ENCODE measurements at places on chromosomes 13 and 19. TPM values are rescaled to one million over a fixed set of nuclear protein-coding genes. Genes with fewer than 3 reads are reported as not detected.

The KLK3 gene
- total RNA-seq: not detected

DNA sequence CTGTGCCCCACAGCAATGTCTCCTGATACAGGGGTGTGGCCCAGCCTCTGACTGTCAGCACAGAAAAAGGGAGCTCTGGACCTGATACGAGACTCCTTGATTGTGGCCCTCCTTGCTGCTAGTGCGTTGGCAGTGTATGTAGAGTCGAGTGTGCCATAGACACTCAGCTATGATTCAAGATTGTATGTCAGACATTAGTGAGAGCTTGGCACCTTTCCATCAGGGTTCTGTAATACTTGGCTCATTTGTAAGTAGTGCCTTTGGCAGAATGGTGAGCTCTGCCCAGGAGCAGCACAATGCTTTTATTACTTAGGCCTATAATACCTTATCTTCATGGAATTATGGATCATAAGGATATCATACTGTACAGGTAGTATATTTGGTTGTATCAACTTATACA, 83.4 kb downstream of the ATP8A2 start:
- DNase-seq: no peak

DNA sequence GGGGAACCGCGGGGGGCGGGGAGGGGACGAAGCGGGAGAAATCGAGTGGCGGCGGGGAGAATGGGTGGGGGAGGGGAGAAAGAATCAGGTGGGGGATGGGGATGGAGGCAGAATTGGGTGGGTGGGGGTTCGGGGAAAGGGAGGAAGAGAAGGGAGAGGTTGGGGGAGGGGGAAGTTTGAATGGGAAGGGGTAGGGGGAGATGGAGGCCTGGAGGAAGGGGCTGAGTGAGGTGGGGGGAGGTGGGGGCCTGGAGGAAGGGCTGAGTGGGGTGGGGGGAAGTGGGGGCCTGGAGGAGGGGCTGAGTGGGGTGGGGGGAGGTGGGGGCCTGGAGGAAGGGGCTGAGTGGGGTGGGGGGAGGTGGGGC, 403 bp upstream of the ADAMTS10 start:
- DNase-seq: no peak

The EID2B gene
- total RNA-seq: 3.9 TPM

DNA sequence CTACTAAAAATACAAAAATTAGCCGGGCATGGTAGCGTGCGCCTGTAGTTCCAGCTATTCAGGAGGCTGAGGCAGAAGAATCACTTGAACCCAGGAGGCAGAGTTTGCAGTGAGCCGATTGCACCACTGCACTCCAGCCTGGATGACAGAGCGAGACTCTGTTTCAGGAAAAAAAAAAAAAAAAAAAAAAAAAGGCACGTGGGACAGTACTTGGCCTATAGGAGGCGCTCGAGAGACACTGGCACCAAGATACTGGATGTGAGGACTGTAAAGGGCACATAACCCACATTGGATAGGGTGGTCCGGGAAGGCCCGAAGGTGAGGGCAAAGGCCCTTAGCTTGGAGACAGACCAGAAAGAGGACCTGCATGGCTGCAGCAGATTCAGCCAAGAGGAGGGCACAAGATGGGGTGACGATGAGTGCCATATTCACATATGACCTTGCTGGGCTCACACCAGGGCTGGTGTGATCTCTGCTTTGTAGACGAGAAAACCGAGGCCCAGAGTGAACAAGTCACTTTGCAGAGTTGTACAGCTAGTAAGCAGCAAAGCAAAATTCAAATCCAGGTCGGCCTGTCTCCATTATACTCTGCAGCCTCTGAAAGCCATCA, 89.4 kb downstream of the DPF1 start:
- peak; percentile 34 for DNase-seq

DNA sequence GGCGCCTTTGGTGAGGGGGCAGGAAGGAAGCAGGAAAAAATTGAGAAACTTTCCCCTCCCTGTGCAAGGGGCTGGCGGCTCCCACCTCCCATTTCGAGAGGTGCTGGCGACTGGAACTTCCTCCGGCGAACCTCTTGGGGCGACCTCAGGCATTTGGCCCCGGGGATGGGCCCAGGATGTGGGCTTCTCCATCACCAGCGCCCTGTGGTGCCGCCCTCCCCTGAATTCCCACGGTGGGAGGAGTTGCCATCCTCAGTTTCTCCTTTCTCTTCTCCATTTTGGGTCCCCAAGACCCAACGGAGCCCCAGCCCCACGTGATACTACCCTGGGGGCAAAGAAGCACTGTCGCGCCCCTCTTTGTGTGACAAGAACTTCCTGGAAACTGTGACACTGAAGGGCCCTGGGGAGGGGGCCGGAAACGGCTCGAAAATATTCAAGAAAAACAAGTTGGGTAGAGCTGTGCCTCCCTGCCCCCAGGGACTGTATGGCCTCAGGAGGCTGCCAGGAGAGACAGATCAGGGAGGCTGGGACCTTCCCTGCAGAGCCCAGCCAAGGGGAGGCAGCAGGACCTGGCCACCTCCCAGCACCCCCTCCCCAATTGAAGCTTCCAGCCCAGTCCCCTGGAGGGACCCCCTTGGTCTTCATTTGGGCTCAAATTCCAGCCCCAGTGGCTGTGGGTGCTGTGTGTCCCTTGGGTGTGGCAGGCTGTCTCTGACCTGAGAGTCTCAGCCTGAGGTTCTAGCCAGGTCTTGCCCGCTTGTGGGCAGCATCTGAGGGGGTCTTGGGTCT, 16.2 kb upstream of the AP1M2 start:
- peak; percentile 49 for DNase-seq

The HCST gene
- total RNA-seq: not detected

The FLT1 gene
- 15.3 TPM for total RNA-seq

The SLC25A42 gene
- total RNA-seq: 24.7 TPM

- no peak for DNase-seq
These were observed 8.6 kb downstream of the CRLF1 start for GRCh38 chr19:18597809-18598660.

The CEACAM19 gene
- 3.9 TPM for total RNA-seq
